ENCODE measurements at places on chromosomes 7 and 10.

- no peak for DNase-seq
Observed at GRCh38 chr10:91378061-91378460, 32.1 kb upstream of the HECTD2 start.

- DNase-seq, result no peak
Observed at GRCh38 chr7:16846601-16847165, 35.1 kb downstream of the AGR3 start.

GRCh38 chr7:149791-150636 is 42.4 kb upstream of the FAM20C start:
- no peak for DNase-seq

DNA sequence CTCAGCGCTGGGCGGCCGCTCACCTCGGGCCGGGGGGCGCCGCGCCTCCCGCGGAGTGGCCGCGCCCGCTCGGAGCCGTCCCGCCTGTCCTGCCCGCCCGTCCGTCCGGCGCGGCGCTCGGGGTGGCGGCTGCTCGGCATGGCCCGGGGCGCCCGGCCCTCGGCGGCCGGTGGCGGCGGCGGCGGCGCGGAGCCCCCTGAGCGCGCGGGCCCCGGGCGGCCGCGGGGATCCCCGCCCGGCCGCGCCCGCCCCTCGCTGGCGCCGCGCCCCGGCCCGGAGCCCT is 338 bp downstream of the SDK1 start:
- DNase-seq, result no peak

DNA sequence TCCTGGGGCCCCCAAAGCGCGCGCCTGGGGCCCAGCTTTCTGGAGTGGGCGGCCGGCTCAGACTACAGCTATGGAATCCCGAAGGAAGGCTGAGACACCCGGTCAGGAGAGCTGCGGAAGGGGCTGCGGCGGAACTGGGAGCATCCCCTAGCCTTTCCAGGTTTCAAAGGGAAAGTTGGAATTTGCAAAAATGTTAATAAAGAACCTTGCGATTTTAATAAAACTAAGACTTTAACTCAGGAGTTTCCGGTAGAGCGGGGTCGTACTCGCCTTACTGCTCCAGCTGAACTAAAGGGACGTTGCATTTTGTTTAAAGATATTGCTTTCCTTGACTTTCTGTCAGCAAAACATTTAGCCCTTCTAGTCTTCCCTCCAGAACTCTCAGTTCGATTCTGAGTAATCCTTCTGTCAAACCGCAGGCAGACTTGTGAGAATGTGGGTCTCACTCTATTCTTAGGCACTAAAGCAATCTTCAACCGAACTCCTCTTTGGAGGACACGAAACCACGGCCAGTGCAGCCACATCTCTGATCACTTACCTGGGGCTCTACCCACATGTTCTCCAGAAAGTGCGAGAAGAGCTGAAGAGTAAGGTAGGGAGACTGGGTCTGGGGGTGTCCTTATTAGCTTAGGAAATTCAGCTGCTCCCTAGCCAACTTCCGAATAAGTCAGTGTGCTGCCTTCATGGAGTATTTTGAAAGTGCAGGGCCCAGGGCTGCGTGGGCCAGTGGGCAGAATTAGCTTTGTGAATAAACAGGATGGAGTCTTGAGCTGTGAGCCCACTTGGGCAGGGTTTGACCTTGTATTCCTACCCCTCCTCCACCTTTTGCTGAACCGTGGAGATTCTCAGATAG is 1.9 kb downstream of the CYP26A1 start:
- DNase-seq, result no peak

GRCh38 chr7:130293521-130293920 is 560 bp downstream of the CPA4 start:
- no peak for DNase-seq

DNA sequence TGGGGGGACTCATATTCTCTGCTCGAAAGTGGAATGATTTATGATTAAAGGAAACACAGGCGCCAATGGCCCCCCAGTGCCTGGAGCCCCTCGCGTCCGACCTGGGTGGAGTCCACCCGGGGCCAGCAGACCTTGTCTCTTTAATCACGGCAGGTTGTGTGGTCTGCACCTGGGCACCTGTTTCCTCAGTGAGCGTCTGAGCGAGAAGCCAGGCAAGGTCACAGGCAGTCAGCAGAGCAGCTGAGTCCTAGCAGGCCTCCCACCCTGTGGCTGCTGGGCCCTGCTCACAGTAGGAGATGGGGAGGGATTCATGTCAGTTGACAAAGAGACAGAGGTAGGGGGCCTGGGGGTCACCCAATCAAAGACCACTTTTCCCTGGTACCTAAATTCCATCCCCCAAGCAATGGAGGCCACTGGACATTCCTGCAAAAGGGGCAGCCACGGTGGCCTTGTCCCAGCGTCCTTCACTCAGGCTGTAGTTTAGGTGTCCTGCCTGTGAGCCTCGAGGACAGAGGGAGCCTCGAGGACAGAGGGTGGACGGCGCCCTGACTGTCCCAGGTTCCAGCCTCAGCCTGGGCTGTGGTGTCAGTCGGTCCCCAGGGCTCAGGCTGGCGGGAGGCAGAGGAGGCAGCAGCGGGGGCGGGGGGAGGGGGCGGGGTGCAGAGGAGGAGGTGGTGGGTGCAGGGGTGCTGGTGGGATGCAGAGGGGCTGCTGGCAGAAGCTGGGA is 49.5 kb upstream of the CFAP46 start:
- DNase-seq, result no peak

GRCh38 chr7:84502239-84502638 is 307.6 kb upstream of the SEMA3A start:
- no peak for DNase-seq

DNA sequence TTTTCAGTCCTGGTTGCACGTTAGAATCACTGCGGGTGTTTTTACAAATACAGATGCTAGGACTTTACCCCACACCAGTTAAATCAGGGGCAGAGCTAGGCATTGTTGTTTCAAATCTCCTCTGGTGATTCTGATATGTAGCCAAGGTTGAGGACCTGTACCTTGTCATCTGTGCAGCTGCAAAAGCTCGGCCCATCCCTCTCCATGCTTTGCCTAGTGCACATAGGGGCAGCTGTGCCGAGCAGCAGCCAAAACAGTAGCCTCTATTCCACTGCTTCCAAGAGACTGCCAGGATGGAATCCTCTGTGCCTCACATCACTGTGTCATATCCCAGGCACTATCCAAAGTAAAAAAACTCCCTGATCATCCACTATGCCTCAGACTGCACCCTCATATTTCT is 181.3 kb downstream of the CDK14 start:
- DNase-seq, result no peak

DNA sequence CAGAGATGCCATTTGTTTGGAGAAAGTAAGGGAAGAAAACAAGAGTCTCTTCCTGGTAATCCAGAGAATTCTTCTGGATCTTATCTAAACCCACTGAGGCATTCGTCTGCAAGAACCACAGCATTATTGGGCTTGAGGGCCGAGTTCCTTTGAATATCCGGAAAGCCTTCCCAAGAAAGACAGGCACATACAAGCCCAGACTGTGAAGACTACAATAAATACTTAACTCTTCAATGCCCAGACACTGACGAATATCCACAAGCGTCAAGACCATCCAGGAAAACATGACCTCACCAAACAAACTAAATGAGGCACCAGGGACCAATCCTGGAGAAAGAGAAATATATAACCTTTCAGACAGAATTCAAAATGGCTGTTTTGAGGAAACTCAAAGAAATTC is 99.0 kb downstream of the RNF32 start:
- no peak for DNase-seq

- no peak for DNase-seq
Observed at GRCh38 chr7:55060636-55061022, 41.8 kb downstream of the EGFR start.

DNA sequence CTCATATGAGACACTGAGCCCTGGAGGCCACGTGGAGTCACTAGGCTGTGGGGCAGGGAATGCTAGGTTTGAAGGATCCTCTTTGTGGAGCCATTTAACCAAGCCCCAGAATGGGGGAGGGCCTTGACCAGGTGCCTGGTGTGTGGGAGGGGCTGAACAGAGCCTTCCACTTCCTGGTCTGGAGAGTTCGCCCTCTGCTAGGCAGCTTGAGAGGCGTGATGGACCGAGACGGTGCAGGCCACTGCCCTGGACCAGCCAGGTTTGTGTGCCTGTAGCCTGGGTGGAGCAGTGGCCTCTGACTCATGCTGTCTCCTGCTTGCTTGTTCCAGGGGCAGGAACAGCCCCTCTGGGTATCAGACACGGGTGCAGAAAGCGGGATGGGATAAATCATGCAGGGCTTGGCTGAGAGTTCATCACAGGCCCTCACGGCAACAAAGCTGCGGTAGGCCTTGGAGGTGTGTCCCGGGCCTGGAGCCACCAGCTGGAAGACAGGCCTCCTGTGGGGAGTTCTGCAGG is 27.4 kb downstream of the ADAMTS14 start:
- DNase-seq, result no peak

GRCh38 chr10:80702143-80702542 is 164.4 kb downstream of the SH2D4B start:
- no peak for DNase-seq

DNA sequence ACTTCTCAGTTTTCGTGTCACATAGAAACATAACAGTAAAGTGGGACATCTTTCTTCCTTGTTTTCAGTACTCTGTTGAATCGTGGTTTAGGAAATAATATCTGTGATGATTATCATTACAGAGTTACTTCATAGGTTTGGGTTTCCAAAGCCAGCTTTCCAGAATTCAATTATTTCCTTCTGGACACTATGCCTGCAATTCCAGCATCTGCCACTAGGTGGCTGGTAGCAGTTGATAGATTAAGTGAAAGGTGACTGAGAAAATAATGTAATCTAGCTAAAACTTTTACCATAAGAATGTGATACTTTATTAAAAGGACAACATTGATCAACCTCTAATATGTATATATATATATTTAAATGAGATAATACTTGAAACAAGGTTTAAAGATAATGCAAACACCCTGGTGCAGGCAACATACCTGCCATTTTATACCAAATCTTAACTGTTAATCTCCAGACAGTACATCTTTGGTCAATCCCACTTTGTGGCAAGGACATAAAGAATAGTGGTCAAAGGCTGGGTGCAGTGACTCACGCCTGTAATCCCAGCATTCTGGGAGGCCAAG is 102.6 kb downstream of the SH3PXD2A start:
- DNase-seq, result no peak

GRCh38 chr10:85477979-85478378 is 888.6 kb downstream of the GRID1 start:
- no peak for DNase-seq

- DNase-seq, result no peak
Observed at GRCh38 chr7:36601601-36602000, 122.7 kb downstream of the AOAH start.

- peak; percentile 63 for DNase-seq
Observed at GRCh38 chr10:125160856-125161706, 718 bp upstream of the CTBP2 start.

DNA sequence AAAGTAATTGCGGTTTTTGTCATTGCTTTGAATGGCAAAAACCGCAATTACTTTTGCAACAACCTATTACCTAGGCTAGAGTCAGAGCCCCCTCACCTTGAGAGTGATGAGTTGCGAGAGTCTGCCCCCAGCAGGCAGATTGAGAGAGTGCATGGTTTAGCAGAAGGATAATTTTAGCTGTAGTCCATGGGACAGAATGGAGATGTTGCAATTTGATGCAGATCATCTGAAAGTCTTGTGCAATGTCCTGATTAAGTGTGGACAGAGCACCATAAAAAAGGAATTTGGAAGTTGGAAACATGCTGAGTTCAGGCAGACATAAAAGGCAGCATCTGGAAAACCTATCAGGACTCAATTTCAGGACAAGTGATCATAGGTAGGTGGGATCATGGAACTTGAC is 48.7 kb downstream of the GPR141 start:
- DNase-seq, result peak; percentile 41

GRCh38 chr10:120453319-120453718 is 3.7 kb upstream of the PLPP4 start:
- no peak for DNase-seq

DNA sequence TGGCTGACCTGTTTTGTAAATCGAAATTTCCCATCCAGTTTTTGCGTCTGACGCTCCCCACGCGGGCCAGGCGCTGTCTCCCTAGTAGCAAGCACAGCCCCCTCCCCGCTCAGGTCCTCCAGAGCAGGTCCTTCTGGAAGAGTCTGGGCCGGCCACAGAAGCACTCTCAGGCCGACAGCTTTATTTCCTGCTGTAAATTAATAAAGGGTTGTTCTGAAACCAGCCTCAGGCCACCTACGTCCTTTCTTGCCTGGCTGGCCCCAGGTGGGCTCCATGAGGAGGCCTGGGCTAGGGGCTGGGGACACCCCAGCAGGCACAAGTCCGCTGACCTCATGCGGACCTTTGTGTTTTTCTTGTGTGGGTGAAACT is 35.2 kb downstream of the CAMK2B start:
- DNase-seq, result no peak

DNA sequence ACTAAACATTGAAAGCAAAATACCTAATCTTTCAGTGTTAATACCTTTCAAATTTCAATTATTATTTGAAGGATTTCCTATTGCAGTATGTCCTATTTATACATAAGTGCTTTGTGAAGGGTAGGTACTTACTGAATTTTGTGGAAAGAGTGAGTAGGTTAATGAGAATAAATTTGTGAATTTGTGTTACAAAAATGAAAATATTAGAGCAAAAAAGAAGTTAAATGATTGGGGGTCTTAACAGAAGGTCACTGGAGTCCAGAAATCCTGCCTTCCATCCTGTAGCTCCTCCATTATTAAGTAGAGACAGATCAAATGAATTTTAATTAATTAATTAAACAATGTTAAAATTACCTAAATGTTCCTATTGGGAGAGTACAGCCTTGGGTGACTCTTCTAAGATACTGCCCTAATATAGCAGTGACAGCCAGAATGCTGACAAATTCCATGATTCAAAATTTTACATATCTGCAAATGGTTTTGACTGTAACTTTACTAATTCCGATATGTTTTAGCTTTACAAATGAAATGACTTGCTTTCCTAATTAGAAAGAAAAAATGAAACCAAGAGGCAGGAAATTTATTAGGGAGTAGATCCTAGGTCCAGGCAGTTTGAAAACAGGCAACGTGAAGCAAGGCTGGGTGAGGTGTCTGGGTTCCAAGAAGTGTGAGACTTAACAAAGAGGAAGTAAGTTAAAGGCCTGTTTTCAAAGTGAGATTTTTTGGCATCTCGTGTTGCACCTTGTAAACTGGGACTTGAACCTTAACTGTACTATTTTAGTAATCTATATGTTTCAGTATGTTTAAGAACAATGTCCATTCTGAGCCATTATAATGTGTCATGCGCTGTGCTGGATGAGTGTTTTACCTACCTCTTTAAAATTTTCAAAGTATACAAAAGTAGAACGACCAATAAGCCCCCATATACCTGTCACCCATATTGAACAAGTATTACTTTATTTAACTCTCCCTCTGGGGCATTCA is 1.5 kb downstream of the PIK3CG start:
- DNase-seq, result no peak

DNA sequence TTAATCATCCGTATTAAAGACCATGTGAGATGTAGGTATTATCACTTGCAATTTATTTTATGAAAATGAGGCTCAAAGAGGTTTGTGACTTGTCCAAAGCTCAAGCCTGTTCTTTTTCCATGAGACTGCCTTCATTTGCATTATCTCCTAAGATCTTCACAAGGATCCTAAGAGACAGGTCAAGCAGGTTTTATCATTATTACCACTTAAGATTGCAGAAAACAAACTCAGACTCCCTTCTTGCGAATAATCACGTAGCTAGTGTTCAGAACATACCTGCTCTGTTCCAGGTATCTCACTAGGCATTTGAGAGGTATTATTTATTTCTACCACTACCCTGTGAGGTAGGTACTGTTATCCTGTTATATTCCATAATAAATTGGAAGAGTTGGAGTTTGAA is 64.8 kb downstream of the ZNRF2 start:
- DNase-seq, result no peak
